Stimulated activated CD8-positive, alpha-beta memory T cell treated with anti-CD3 and anti-CD28 coated beads, Interleukin-4, amount 100 ng/mL, for 4 hours (primary cell): ENCODE measurements at places on chromosomes 1 and 21.

- peak; percentile 32 for DNase-seq
These were observed 11.7 kb upstream of the EPHA2 start for GRCh38 chr1:16167331-16168143.

DNA sequence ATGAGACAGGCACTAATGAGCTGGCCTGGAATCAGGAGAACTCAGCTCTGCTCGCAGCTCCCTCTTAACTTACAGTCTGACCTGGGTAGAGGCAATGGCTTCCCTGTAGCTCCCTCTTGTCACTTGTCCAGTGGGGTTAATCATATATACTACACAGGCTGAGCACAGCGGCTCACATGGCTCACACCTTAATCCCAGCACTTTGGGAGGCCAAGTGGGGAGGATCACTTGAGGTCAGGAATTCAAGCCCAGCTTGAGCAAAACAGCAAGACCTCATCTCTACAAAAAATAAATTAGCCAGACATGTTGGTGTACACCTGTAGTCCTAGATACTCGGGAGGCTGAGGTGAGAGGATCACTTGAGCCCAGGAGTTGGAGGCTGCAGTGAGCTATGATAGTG, 4.2 kb downstream of the S100A6 start:
- DNase-seq: no peak

- no peak for DNase-seq
These were observed 64.1 kb upstream of the ETV3 start for GRCh38 chr1:157202331-157202730.

- DNase-seq: no peak
These were observed 33.9 kb upstream of the SELENON start for GRCh38 chr1:25765923-25766589.

- DNase-seq: no peak
These were observed 10.2 kb upstream of the BECN2 start for GRCh38 chr1:241947354-241947753.

DNA sequence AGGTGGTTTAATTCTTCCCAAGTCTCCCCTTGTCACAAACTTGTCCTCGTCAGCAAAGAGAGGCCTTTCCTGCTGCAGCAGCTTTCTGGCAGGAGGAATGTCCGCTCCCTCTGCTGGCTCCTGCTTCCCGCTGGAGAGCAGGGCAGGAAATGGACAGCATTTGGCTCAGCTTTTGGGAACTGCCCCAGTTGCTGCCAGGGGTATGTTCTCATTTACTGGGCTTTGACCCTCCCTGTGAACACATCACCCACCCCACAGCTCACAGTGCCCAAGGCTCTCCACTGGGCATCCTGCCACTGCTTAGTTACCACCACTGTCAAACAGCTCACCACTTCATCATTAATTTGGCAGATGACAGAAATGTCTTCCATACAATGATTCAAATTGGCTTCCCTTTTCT, 75.4 kb downstream of the MRPL37 start:
- DNase-seq: no peak

GRCh38 chr1:111976842-111977241, 12.6 kb downstream of the KCND3 start:
- DNase-seq: no peak

- DNase-seq: no peak
These were observed 9.1 kb downstream of the AMPD2 start for GRCh38 chr1:109628540-109629321.

- DNase-seq: no peak
These were observed 64.9 kb downstream of the PRKCZ start for GRCh38 chr1:2115008-2115641.

DNA sequence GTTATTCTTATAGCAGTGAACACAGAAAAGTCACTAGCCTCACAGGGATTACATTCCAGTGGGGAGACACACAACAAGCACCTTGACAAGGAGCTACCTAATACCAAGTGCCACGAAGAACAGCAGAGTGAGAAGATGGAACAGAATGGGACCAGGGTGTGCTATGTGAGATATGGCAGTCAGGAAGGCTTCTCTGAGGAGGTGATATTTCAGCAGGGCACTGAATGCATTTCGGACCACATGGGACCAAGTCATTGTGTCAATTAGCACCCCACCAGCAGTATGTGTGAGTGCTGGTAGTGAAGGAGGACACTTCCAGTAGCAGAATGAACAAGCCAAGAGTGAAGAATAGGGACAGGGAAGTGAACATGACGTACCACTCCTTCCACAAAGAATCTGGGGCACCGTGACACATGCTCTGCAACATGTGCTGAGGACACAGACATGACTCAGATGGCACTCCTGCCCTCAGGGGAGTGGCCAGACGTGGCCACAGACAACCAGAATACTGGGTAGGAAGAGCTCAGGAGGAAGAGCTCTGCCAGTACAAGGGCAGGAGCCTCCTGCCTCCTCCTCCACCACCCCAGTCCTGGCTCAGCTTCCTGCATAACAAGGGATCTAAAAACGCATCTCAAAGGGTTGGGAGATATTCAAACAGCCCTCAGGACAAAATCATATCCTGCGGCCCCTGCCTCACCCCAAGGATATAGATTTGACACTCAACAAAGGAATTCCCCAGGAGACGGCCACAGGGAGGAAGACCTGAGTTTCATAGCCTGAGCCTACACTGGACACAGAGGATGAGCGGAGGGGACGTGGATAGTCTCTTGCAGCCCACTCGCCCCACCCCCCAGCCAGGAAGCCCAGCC, 102.5 kb downstream of the TRABD2B start:
- DNase-seq: no peak

DNA sequence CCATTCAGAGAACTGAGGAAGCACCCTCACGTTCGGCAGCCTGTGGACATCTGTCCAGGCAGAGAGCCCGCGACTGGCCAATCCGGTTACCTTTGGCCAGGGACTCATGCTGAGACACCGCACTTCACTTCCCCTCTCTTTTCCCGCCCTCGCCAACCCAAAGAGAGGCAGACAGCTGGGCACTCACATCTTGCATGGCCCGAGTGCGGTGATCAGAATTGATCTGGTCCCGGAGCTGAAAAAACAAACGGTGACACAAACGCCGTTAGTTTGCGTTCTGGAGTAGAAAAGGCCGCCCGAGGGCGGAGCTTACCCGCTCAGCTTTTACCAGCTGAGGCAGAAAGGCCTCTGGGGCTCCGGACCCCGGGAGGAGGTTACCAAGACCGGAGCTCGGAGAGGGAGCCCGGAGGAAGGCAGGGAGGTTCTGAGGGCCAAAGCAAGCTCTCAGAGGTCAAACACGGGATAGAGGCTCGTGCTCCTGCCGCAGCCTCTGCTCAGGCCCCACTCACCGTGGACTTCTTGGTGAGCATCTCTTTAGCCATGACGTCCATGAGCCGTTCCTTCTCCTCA, 376 bp downstream of the SF3A3 start:
- no peak for DNase-seq

GRCh38 chr1:121558514-121558913, 373.7 kb downstream of the SRGAP2C start:
- DNase-seq: no peak

DNA sequence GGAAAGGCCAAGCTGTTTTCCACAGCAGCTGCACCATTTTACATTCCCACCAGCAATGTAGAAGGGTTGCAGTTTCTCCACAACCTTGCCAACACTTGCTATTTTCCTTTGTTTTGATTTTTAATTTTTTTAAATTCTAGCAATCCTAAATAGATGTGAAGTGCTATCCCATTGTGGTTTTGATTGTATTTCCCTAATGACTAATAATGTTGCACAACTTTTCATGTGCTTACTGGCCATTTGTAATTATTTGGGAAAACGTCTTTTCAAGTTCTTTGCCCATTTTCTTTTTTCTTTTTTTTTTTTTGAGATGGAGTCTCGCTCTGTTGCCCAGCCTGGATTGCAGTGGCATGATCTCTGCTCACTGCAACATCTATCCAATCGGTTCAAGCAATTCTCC, 53.9 kb downstream of the VCAM1 start:
- DNase-seq: no peak

DNA sequence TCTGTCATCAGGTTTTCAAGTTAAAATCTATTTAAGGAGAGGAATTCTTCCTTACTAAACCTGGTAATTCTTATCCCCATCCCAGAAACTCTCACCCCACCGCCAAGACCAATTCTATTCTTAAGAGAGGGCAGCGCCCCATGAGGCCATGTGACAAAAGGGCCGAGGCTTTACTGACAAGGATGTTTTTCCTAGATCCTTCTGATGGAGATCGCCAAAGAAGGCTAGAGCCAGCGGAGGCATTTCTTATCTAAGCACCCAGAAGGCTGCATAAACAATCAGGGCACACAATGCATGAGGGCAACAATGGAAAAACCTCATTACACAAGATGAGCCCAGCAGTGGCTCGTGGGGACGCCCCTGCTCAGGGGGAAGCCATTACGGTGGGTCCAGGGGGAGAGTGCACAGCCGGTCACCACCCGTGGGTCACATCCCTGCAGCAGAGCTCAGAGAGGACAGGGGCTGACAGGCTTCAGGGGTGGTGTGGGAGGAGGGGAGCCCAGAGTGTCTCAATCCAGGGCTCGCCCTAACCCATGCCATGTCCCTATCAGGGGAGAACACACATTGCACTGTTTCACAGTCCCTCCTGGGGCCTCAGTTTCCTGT, 88.7 kb downstream of the ITPKB start:
- no peak for DNase-seq

DNA sequence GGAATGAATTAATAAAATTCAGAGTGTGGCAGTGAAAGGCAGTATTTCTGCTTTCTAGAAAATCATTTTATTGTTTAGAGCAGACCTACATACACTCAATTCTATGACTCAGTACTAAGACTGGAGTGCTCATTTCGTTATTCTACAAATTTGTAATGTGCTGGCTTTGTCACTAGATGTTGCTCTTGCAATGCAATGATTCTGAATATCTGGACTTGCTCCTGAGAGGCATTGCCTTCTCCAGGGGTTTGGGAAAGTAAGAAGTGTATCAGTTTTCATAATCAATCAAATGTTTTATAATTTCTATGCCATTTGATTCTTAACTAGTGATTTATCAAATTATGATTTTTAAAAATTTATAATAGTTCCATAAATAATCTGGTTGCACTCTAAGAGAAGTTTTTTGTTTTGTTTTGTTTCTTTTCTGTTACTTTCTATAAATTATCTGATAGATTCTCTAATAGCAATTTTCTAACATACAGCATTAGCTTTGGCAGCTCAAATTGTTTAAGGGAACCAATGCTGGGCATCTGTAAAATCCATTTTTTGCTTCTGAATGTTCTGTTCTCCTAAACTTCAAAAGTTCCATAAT, 280.5 kb upstream of the SGIP1 start:
- no peak for DNase-seq
